ENCODE measurements at places on chromosomes 4 and X.

DNA sequence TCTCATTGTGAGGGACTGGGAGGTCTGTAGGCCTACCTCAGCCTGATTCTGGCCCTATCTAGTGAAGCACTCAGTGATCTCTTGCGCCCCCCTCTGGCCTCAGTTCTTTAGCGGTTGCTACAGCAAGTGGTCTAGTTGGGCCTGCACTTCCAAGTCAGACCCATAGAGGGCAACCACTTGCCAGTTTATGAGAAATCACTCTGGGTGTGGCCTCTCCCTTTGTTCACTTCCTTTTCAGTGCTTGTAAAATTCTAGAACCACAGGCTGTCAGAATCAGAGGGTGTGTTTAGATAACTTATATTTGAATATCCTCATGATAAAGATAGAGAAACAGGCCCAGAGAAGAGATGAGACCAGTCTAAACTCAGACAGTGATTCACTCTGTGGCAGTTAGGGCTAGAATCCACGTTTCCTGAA, 60.9 kb upstream of the LAS1L start:
- no peak overlapping the region for H3K4me3 ChIP-seq
- H3K27ac ChIP-seq: peak overlapping the region; percentile 74
- no peaks in the 10 kb centered on the region for H3K4me1 ChIP-seq
- no peaks in the 10 kb centered on the region for H3K27me3 ChIP-seq
- no peaks in the 10 kb centered on the region for H3K36me3 ChIP-seq

DNA sequence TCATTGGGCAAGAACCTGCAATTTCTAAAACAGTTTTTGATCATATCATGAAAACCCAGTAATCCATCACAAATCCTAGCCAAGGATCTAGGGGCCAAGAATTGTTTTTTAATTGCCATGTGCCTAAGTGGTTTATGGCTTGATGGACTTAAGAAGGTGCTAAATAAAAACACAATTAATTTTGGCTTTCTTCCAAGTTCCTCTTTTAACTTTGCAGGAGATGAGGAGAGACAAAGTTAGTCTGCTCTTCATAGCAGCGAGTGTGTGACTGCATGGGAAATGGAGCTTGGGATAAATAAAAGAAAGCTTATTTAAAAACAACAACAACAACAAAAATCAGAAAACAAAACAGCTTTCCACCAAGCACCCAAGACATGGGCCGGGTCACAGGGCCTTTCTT, 41.4 kb downstream of the ARHGEF9 start:
- H3K4me1 ChIP-seq: no peaks in the 10 kb centered on the region
- no peaks in the 10 kb centered on the region for H3K36me3 ChIP-seq
- no peaks in the 10 kb centered on the region for H3K27me3 ChIP-seq

DNA sequence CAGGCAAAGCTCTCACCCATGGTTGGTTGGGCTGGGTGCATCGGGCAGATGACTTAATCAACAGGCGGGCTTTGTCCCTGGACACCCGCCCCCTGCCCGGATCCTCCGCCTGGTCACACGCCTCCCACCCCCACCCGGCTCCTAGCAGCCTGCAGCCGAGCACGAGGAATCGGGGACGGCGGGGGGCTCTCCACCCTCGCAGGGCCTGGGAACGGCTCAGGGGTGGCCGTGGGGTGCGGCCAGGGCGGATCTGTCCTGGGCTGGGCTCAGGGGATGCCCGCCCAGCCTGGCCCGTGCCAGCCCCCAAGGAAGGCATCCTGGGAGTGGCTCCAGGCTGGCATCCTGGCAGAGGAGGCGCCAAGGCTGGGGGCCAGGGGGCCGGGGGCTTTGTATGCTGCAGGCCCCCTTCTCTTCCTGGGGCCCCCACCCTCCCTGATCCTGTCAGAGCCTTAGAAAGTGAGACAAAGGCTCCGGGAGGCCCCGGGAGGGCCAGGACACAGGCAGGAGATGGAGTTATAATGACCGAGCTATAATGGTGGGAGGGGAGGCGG, 32.5 kb upstream of the FGFR3 start:
- H3K4me1 ChIP-seq: no peaks in the 10 kb centered on the region
- H3K4me3 ChIP-seq: no peak overlapping the region
- H3K27me3 ChIP-seq: no peaks in the 10 kb centered on the region
- no peak overlapping the region for H3K27ac ChIP-seq
- no peak for DNase-seq

- no peak overlapping the region for H3K27ac ChIP-seq
- H3K4me1 ChIP-seq: no peaks in the 10 kb centered on the region
- H3K36me3 ChIP-seq: no peaks in the 10 kb centered on the region
- H3K27me3 ChIP-seq: no peaks in the 10 kb centered on the region
- H3K4me3 ChIP-seq: no peak overlapping the region
- no peak for DNase-seq
Observed at GRCh38 chrX:45889471-45889870, 655.8 kb downstream of the ZNF674 start.

- peak overlapping the region; percentile 10 for H3K27ac ChIP-seq
- H3K4me3 ChIP-seq: peak overlapping the region; percentile 62
- no peaks in the 10 kb centered on the region for H3K4me1 ChIP-seq
- no peaks in the 10 kb centered on the region for H3K27me3 ChIP-seq
Observed at GRCh38 chrX:70453024-70453618, 8.5 kb downstream of the DLG3 start.

DNA sequence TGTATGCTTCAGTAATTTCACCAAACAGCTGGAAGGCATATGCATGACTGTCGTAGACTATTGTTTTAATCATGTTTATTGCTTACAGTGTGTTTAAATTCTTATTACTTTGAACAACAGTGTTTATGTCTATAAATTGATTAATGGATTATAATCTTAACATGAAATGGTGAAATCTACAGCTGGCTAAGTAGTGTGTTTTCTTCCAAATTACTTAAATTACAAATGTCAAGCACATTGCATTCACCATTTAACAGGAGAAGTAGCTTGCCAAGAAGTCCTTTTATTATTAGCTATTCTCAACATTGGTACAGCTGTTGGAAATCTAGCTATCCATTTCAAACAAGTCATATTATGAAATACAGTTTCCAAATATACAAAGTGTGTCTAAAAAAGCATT, 849.3 kb upstream of the PCDH10 start:
- H3K27me3 ChIP-seq: no peaks in the 10 kb centered on the region
- no peak for DNase-seq
- H3K36me3 ChIP-seq: no peaks in the 10 kb centered on the region
- no peaks in the 10 kb centered on the region for H3K4me1 ChIP-seq

DNA sequence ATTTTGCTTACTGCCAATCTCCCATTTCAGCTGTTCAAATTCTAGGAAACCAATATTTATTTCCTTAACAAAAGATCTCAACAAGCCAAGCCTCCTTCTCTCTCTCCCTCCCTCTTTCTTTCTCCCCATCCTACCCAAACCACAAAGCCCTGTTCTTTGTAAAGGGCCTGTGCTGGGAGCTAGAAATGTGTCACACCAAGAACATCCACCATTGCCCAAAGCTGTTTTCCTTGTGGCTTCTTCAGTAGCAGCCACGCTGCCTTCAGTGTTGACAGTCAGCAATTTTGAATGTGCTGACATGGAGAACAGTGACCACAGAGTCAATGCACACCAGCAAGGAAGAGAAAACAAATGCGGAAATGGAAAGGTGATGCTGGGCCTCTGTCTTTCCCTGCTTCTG, 203.0 kb downstream of the MAML3 start:
- H3K36me3 ChIP-seq: no peaks in the 10 kb centered on the region
- no peak overlapping the region for H3K27ac ChIP-seq
- no peak for DNase-seq
- no peaks in the 10 kb centered on the region for H3K27me3 ChIP-seq
- H3K4me3 ChIP-seq: no peak overlapping the region

DNA sequence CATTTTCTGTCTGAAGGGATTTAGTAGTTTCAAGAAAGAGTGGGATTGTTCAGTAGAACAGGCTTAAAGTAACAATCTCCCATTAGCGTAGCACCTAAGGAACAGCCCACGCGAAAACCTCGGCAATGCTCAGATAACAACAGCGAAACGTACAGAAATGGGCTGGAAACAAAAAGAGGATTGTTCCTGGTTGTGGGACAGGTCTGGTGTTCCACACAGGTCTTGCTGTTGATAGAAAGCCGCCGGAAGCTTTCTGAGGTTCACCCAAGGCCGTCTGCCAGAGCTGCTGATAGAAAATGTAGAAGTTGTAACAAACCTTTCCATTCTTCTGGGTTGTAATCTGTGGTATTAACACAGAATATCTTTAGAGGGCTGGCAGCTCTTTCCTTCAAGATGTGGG, 69.4 kb upstream of the CLCN4 start:
- H3K36me3 ChIP-seq: no peaks in the 10 kb centered on the region
- H3K27me3 ChIP-seq: no peaks in the 10 kb centered on the region
- no peak overlapping the region for H3K27ac ChIP-seq
- no peak overlapping the region for H3K4me3 ChIP-seq
- H3K4me1 ChIP-seq: no peaks in the 10 kb centered on the region
- no peak for DNase-seq

DNA sequence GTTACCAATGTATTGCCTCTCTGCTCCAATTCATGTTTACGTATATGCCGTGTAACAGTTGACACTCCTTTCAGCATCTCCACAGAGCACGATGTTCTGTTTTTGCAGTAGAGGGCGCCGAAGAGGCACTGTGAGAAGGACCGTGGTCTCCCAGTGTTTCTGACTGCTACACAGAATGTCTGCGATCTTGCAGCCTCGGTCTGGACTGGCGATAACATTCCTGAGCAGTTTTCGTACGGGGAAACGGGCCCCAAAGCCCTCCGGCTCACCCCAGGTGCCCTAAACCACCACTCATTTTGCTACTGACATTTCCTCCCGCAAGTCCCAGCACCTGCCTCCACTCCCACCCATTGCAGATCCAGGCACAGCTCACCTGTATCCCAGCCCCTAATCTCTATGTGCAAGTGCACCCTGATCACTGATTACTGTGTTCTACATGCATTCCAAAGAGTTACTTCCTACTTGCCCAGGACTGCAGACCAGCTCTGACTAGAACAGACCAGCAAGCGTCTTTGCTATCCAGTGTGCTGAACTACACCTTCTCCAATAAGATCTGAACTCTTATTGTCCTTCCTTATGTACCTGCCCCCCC, 12.4 kb upstream of the NFXL1 start:
- peak; percentile 22 for DNase-seq
- no peak overlapping the region for H3K27ac ChIP-seq
- no peak overlapping the region for H3K4me3 ChIP-seq
- H3K27me3 ChIP-seq: no peaks in the 10 kb centered on the region
- H3K4me1 ChIP-seq: peaks cover 6% of the 10 kb centered on the region

DNA sequence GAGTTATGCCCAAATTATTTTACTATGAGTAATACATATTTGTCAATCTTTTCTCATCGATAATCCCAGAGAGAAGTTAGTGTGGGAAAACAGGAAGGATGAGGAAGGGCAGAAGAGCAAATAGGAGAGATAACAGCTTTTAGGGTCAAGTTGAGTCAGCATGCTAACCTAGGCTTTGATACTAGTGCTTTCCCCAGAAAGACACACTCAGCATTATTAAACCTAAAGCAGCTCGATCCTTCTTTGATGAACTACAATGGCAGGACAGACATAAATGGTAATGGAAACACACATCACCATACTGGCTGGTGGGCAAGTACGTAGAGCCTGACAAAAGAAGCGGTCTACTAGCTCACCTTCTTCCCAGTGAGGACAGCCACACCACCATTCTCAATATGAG, 20.5 kb downstream of the AIFM1 start:
- DNase-seq: no peak
- H3K27ac ChIP-seq: no peak overlapping the region
- H3K36me3 ChIP-seq: no peaks in the 10 kb centered on the region
- H3K27me3 ChIP-seq: no peaks in the 10 kb centered on the region
- no peak overlapping the region for H3K4me3 ChIP-seq

DNA sequence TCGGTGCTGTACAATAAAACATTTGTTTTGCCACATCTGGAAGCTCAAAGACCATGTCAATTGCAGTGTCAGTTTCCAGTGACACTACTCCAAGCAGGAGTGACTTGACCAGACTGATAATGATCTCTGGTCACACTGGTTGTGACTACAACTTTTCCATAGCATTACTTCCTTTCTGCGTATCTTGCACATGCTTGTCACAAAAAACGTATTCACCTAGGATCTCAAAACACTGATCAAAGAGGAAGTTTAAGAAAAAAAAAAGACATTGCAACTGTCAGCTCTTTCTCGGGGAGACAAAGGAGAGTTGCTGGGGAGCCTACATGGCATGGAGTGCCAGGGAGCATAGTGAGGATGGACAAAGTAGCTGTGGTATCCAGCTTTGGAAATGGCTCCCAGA, 60.6 kb downstream of the OPHN1 start:
- DNase-seq: no peak
- H3K4me1 ChIP-seq: no peaks in the 10 kb centered on the region
- no peaks in the 10 kb centered on the region for H3K36me3 ChIP-seq
- no peak overlapping the region for H3K27ac ChIP-seq

DNA sequence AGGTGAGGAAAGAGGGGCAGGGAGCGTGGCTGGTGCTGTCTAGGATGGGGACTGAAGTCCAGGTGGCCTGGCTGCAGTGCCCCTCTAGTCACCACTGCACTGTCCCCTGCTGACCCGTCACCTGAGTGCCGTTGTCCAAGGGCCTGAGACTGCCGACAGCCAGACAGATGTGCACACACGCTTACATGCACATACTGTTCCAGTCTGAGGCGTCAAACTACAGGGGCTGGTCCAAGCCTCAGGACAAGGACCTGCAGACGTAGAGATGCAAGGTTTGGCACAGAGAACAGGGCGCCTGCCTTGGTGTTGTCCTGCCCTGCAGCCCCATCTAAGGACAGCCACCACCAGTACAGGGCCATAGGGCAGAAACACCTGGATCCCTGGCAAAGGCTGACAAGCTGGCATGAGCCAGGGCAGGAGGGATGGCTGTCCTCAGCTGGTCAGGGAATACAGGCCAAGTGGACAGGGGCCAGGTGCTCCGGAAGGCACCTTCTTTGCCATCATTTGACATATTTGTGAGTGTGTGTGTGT, 1.7 kb downstream of the SLC2A9 start:
- H3K4me1 ChIP-seq: peaks cover 39% of the 10 kb centered on the region
- H3K27ac ChIP-seq: peak overlapping the region; percentile 84
- no peak for DNase-seq
- H3K36me3 ChIP-seq: no peaks in the 10 kb centered on the region
- no peaks in the 10 kb centered on the region for H3K27me3 ChIP-seq

DNA sequence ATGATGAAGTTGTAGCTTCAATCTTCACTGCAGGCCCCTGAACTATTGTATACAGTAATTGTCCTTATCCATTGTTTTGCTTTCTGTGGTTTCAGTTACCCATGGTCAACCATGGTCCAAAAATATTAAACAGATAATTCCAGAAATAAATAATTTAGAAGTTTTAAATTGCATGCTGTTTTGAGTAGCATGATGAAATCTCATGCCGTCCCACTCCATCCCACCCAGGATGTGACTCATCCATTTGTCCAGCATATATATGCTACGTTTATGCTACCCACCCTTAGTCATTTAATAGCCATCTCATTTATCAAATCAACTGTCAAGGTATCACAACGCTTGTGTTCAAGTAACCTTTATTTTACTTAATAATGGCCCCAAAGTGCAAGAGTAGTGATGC, 34.5 kb downstream of the IQCM start:
- no peak overlapping the region for H3K27ac ChIP-seq
- H3K27me3 ChIP-seq: no peaks in the 10 kb centered on the region
- no peaks in the 10 kb centered on the region for H3K4me1 ChIP-seq

- H3K4me1 ChIP-seq: no peaks in the 10 kb centered on the region
- no peak for DNase-seq
- no peak overlapping the region for H3K27ac ChIP-seq
- no peaks in the 10 kb centered on the region for H3K36me3 ChIP-seq
Observed at GRCh38 chrX:261919-262352, 19.2 kb upstream of the PLCXD1 start.
